Fibroblast of mammary gland (primary cell): ENCODE measurements at places on chromosomes 7 and 10.
A peak's percentile ranks its signal among the peaks of the same experiment; 100 is the strongest.

GRCh38 chr7:64183126-64183742 is 23.8 kb upstream of the ZNF735 start:
- no peak for DNase-seq

DNA sequence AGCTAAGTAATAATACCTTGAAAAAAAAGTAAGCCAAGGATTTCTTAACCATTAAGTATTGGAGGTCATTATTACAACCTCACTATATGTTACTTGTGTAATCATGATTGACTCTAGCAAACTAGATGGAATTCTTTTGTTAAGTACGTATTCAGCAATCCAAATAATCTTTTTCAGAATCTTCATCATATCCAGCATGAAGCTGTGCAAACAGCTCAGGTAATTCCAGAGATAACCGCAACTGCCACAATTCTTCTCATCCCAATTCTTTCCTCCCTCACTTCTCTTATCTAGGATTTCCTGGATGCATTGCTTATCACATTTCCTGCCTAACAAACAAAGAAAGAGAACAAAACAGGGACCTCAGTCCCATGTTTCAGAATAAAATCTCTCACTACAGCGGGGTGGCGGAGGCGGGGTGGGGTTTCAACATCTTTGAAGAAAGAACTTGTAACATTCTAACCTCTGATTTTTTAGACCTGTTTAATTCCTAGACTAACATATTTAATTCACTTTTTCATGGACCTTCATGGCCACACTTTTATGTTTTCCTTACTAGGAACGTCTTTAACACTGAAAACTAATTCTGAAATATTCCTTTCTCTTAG is 156.5 kb downstream of the POM121L12 start:
- no peak for DNase-seq

DNA sequence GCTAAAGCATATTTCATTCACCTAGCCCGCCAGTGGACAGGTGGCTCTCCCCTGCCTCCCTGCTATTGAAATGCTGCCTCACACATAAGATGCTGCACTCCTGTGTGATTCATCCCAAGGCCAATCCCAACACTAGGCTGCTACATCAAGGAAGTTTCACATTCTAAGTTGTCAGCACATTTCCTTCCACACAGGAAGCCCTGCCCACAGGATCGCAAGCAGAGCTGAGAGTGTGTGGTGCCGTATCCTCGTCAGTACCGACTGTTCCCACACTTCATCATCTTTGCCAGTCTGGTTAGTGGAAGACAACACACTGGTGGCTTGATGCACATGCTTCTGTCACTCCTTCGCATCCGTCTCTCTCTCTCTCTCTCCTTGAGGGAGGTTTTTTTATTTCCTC is 194.3 kb upstream of the PPP2R2D start:
- DNase-seq: no peak

DNA sequence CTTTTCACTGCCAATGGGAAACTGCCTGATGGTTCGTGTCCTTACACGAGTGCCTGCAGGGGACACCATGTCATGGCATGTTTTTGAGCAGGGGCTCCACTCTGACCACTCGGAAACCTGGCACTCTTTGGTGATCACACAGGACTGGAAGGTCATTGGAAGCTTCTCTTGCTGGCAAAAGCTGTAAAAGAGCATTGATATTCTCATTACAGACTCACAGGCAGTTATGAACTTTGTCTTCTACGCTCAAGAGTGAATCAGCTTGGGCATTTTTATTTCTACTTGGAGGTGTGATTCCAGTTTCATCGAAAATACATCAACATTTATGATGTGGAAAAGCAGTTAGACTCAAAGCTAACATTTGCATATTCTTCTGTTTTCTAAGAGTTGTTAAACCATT is 238.7 kb downstream of the THSD7A start:
- no peak for DNase-seq

GRCh38 chr7:112293416-112293815 is 86.9 kb downstream of the ZNF277 start:
- no peak for DNase-seq

DNA sequence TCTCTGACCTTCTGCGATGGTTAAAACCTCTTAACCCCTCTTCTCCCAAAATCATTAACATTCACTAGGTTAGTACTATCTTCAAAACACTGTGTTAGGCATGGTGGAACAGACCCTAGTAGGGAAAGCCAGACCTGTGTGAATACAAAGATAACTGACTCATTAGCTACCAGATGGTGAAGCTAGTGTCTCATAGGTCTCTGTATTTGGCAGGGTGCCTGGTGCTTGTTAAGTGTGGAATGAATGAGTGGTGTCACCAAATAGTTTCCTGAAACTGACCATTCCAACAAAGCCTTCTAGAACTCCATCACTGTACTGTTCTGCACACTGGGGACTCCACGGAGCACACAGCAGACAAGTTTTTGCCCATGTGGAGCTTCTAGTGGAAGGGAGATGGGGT is 27.7 kb upstream of the TM9SF3 start:
- DNase-seq: peak; percentile 93

- peak; percentile 43 for DNase-seq
Measured at GRCh38 chr10:92574548-92575261, 812 bp upstream of the IDE start.

DNA sequence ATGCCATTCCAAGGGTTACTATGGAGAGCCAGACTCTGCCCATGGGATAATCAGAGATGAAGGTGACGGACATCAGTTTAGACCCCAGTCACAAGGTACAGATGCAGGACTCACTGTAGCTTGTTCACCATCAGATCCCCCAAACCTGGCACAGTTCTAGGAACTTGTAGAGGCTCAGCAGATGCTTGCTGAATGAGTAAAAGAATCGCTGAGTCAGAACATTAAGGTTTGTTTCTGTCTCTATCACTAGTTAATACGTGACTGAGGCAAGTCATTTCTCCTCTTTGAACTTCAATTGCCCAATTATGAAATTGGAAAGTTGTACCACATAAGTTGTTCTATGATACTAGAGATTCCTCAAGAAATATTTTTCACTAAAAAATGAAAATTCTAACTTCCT is 65.1 kb downstream of the PPP1R3C start:
- peak; percentile 58 for DNase-seq

GRCh38 chr10:27464993-27465392 is 39.1 kb upstream of the RAB18 start:
- DNase-seq: no peak

DNA sequence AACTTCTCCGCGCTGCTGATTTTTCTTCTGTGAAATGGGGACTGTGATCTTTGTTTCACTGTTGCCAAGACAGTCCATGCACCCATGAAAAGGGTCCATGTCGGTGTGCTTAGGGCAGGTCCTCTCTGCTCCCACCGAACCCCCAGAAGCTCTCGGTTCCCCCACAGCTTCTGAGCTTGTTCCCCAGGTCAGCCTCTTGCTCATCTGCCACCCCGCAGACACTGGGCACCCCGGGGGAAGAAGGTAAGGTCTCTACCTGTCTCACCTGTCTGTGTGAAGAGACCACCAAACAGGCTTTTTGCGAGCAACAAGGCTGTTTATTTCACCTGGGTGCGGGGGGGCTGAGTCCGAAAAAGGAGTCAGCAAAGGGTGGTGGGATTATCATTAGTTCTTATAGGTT is 66.2 kb upstream of the NANOS1 start:
- no peak for DNase-seq

DNA sequence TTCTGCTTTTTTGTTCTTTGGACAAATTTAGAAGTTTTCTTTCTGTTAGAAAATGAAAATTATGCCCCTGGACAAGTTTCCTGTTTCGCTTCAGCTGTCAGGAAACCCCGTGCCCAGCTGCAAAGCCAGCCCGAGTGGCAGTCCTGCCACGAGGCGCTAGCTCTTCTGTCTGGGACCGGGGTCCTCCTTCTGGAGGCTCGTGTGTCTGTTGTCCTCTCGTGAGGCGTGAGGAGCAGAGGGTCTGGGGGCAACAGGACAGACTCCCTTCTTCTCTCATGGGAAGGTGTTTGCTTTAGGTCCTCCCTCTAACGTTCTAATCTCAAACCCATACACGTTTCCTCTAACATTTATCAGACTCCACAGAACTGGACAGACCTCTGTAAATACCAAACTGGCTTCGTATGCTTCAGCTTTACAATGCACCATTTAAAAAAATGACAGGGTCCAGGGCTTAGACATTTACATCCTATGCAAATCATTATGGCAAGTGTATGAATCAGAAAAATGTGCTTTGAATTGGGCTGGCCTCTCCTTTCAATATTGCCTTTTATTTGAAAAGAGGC is 184.5 kb upstream of the SHH start:
- DNase-seq: no peak

GRCh38 chr7:19520392-19520791 is 188.4 kb downstream of the POLR1F start:
- no peak for DNase-seq

DNA sequence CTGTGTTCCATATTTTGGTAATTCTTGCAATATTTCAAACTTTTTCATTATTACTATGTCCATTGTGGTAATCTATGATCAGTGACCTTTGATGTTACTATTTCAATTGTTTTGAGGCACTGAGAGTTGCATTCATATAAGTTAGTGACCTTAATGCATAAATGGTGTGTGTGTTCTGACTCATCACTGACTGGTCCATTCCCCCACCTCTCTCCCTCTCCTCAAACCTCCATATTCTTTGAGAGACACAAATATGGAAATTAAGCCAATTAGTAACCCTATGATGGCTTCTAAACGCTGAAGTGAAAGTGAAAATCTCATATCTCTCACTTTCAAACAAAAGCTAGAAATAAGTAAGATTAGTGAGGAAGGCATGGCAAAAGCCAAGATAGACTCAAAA is 739.6 kb downstream of the CCSER2 start:
- DNase-seq: no peak

GRCh38 chr7:24216576-24217125 is 67.3 kb upstream of the NPY start:
- DNase-seq: peak; percentile 15

GRCh38 chr10:45286980-45287379 is 28.4 kb downstream of the OR13A1 start:
- no peak for DNase-seq

- no peak for DNase-seq
Measured at GRCh38 chr7:11006291-11006690, 32.6 kb downstream of the PHF14 start.

- no peak for DNase-seq
Measured at GRCh38 chr10:31822616-31823318, 105.9 kb downstream of the ARHGAP12 start.

GRCh38 chr7:139731802-139732470 is 45.9 kb downstream of the HIPK2 start:
- DNase-seq: peak; percentile 97

- peak; percentile 1 for DNase-seq
Measured at GRCh38 chr10:25682203-25682851, 251.7 kb upstream of the MYO3A start.

DNA sequence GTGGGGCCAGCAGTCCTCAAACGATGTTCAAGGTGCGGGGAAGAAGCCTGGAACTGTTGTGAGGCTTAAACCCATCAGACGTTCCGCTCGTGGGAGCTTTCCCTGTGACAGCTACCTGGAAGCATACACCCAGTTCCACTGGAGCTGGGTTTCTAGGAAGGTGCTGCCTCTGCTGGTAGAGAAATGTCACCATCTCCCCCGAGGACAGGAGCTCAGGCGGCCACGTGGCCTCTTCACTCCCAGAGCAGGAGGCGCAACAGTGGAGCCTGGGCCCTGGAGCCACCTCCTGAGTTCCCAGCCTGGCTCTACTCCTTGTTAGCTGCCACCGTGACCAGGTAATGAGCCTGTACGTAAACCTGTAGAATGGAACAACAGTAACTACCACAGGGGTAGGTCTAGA is 156.1 kb downstream of the ADARB2 start:
- no peak for DNase-seq

DNA sequence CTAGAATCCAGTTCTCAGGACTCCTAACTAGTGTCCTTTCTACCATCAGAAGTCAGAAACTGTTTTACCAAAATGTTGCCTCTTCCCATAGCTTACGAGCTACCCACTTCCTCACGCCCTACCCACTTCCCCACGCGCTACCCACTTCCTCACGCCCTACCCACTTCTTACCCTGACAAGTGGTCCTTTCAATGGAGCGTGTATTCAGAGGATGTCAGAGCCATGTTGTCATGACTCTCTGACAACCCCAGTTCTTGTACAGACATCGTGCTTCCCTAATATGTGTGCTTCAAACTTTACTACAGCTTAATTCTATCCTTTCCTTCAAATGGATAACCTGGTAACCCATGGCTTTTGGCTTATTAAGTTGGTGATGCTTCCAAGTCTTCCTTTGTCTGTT is 84.8 kb upstream of the PHF14 start:
- no peak for DNase-seq

DNA sequence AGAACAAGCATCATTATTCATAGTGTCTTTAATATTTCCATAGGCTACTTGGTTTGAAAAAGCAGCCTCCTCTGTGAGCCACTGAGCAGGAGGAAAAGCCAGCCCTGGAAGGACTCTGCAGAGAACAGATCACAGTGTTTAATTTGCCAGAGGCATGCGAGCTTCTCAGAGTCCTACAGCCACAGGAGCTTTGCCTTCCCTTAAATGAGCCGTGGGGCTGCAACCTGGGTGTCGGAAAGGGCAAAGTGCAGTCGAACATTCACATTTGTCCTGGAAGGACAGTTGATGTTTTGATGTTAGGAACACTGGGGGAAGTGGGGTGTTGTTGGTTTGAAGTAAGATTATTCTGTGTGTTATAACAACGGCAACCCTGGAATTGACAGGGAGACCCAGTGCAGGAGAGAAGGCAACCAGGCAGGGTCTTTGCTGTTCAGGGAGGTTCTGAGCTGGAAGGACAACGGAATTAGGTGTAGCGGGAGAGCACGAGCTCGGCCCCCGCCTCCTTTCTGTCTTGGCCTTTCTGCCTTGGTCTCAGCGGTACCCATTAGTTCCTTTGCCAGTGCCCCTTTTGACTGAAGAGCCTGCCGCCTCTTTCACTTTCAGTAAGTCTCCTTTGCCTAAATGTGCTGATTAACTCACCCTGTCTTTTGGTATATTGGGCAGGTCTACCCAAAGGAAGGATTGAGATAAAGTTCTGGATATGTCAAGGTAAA is 192.3 kb upstream of the PITRM1 start:
- no peak for DNase-seq

- DNase-seq: no peak
Measured at GRCh38 chr10:14014423-14014822, 316.3 kb downstream of the FRMD4A start.

DNA sequence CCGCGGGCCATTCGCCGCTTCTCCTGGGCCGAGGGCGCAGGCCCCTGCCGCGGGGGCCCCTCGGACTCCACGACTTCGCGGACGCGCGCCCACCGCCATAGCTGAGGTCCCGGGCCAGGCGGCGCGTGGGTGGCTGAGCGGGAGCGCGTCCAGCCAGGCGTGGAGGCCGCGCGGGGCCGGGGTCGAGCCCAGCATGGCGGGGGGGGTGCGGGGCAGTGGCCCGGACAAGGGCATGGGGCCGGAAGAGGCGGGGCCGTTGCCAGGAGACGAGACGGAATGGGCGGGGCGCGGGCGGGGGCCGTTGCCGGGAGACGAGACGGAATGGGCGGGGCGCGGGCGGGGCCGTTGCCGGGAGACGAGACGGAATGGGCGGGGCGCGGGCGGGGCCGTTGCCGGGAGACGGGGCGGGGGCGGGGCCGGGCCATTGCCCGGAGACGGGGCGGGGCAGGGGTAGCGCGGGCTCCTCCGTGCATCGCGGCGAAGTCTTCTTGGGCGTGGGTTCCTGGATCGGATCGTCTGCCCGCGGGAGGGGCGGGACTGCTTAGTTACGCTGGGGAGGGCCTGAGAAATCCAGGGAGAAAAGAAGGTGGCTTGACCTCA is 14.8 kb downstream of the ADAM8 start:
- peak; percentile 49 for DNase-seq
